ENCODE measurements at places on chromosomes 1 and 21. TPM values are rescaled to one million over a fixed set of nuclear protein-coding genes. Genes with fewer than 3 reads are reported as not detected.

Gene IKBKE
- total RNA-seq, result 18.4 TPM

- no peak for DNase-seq
Observed at GRCh38 chr1:221701570-221702186, 40.2 kb downstream of the DUSP10 start.

DNA sequence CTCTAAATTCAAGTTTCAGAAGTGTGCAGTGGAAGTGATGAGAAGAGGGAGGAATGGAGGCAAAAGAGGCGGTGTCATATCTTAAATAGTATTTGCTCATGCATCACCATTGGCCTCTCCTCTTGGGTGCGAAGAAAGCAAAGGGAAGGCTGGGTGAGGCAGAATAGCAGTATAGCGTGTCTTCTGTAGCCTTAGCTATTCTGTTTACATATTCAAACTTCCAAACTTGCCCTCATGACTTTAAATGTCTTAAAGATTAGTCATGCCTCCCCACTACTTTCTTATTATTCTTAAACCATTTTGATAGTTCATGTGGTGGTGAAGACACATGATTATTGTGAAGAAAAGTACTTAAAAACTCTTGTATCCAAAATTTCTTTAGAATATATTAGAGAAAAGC lies 104.6 kb upstream of the TENT5C start:
- DNase-seq, result no peak

DNA sequence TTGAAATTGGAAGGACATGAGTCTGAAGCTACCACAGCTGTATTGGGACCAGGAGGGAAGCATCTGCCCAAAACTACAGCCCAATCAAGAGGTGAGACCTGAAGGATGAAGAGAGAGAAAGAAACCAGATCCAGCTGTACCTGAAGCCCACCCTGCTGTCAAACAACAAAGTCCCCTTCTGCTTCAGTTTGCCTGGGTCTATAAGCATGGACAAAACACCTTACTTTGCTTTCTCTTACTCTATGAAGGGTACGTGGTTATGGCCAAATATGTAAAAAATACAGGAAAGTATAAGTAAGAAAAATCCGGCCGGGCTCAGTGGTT lies 26.4 kb downstream of the TOMM20 start:
- DNase-seq, result no peak

DNA sequence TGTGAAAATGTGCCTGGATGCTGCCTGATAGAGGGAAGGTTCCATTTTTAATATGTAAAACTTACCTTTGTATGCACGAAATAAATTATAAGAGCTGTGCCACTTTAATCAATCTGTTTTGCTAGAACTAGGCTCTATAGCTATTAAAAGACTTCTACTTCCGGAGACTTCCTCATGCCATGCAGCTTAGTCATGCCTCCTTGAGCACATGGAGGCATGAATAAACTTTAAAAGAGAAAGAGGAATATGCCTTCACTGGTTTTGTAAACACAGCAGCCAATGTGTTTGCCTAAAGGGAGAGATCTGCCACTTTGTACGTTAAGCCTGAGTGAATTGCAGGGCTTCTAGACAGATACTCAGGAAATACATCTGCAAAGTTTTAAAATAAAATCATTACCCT lies 604.6 kb downstream of the LRRIQ3 start:
- DNase-seq, result no peak

- no peak for DNase-seq
Observed at GRCh38 chr1:198986036-198986435, 347.2 kb downstream of the PTPRC start.

- no peak for DNase-seq
Observed at GRCh38 chr1:67689267-67690017, 4.4 kb downstream of the GADD45A start.

Measured in CD8-positive, alpha-beta memory T cell (primary cell).